ENCODE measurements at places on chromosomes 6 and 20.
A peak's percentile ranks its signal among the peaks of the same experiment; 100 is the strongest.

GRCh38 chr6:161254464-161255253 lies 19.2 kb downstream of the AGPAT4 start:
- peak; percentile 16 for DNase-seq

- DNase-seq: no peak
Measured at GRCh38 chr6:16486661-16487060, 248.3 kb downstream of the GMPR start.

- DNase-seq: no peak
Measured at GRCh38 chr6:170222498-170223471, 68.1 kb downstream of the DLL1 start.

DNA sequence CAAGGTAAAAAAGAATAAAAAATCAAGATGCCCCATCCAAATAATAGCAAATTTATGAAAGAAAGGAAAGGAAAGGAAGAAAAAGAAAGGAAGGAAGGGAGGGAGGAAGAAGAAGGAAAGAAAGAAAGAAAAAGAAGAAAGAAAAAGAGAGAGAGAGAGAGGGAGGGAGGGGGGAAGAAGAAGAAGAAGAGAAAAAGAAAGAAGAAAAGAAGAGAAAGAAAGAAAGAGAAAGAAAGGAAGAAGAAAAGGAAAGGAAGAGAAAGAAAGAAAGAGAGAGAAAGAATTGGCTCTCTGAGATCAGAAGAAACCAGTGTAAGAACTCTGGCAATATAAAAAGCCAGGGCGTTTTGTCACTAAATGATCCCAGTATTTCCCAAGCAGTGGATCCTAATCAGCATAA lies 401.7 kb downstream of the EPHA7 start:
- no peak for DNase-seq

DNA sequence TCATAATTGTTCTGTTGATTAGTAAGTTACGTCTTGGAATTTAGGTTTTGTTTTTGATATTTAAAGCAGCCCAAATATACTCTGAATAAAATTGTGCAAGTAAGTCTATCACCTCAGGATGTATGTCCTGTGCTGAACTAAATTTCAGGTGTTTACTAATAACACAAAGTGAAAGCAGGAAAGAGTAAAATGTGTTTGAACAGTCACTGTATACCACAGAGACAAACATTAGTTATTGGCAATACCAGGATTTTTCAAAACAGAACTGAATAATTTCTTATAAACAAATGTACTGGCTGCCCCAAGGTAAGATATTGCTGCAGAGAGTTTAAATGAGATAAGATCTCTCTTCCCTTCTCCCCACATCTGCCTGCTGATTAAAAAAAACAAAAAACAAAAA lies 404.7 kb upstream of the RUNX2 start:
- no peak for DNase-seq

Measured in AG04449 (cell line).